ENCODE measurements at places on chromosomes 4 and X. TPM values are rescaled to one million over a fixed set of nuclear protein-coding genes. Genes with fewer than 3 reads are reported as not detected.

OTOP1 gene
- total RNA-seq, result not detected

ZCCHC12 gene
- total RNA-seq, result not detected

SLC6A14 gene
- total RNA-seq, result not detected

RHOH gene
- 127 TPM for total RNA-seq

SLC4A4 gene
- 1.9 TPM for total RNA-seq

CNGA2 gene
- not detected for total RNA-seq

ANXA3 gene
- 1.5 TPM for total RNA-seq

GYG2 gene
- total RNA-seq, result not detected

LCORL gene
- total RNA-seq, result 10.0 TPM

CSAG1 gene
- total RNA-seq, result not detected
